ENCODE measurements at places on chromosomes 7 and 10.
A peak's percentile ranks its signal among the peaks of the same experiment; 100 is the strongest.

GRCh38 chr7:49295146-49295545 is 370.8 kb downstream of the CDC14C start:
- DNase-seq, result no peak

DNA sequence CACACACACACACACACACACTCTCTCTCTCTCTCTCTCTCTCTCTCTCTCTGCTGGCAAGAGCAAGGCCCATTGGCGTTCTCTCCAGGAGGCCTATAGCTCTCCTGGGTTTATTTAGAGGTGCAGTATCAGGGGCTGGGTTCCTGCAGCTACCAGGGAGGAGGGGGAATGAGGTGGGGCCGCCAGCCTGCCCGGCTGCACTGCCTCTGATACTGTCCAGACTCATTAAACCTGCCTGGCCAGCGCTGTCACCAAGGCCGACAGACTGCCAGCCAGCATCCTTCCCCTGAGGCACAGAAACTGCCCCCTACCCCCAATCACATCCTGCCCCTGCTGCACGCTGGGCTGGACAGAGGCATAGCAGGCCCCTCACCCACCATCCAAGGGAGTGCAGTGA is 4.3 kb downstream of the PRRT4 start:
- DNase-seq, result peak; percentile 33

GRCh38 chr10:116270126-116270770 is 2.8 kb downstream of the GFRA1 start:
- DNase-seq, result peak; percentile 56

DNA sequence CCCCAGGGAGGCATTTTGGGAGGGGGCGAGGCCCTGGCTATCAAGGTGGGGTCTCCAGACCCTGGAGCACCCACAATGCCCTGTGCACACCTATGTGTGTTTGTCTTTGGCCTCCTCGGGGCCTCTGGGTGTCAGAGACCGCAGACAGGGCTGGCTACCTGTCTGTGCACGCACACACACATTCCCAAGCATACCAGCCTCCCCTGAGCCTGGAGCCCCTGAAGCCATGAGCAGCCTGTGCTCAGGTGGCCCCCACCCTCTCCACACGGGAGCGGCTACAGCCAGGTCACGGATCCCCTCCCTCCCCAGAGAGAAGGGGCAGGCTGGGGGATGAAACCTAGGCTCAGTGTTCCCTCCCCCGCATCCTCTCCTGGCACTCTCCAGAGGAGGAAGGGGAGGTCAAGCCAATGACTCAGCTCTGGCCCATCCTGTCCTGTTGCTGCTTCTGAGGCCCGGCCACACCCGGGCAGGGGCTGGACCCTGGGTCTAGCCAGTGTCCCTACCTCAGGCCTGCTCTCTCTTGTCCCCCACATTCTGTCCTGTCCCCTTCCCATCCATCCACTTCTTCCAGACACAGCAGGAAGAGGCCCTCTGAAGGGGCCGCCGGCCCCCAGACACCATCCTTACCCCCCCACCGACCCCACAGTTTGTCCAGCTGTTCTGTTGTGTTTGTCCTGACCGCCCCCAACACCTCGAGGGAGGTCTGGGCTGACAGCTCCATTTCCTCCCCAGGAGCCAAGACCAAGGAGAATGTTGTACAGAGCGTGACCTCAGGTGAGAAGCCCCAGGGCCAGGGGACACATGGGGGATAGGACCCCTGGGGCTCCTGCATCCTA is 720 bp downstream of the SNCG start:
- DNase-seq, result peak; percentile 57

DNA sequence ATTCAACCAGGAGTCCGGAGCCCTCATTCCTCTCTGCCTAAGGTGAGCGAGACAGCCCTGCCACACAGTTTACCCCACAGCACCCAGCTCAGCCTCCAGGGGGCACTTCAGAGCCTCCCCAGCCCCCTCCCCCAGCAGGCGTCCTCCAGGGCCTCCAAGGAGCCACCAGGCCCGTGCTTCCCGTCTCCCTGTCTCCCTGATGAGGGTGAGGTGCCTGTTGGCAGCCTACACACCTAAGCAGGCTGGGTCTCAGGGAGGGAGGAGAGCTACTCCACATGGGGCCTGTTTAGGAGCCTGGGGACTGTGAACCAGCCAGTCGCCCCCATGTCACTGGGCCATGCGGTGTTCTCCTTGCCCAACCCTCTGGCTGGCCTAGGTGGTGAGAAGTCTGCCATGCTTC is 28.9 kb upstream of the TRIM8 start:
- DNase-seq, result no peak

DNA sequence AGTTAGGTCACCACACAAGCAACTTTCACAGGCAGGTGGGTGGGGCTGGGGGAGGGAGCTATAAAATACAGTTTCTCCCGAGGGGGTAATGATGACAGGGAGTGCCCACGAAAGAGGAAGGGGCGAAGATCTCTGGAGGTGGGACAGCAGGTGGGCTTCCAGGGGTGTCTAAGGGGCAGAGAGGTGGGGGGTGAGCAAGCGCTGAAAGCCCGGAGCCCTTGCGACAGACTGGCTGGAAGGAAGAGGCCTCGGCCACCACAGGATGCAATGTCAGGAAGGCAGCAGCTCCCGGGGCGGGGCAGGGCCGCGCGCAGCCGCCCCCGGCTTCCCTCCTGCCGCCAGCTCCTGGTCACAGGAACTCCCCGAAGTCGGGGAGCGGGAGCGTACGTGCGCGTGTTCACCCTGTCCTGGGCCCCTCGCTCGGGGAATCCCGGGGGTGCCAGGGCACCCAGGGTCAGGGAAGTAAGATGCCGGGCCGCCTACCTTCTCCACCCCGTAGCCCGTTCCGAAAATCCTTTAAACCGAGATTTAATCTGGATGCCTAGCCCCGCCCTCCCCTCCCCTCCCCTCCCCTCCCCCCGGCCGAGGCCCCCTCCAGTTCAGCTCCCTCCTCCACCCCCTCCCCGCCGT is 105.2 kb upstream of the PPIF start:
- peak; percentile 73 for DNase-seq

DNA sequence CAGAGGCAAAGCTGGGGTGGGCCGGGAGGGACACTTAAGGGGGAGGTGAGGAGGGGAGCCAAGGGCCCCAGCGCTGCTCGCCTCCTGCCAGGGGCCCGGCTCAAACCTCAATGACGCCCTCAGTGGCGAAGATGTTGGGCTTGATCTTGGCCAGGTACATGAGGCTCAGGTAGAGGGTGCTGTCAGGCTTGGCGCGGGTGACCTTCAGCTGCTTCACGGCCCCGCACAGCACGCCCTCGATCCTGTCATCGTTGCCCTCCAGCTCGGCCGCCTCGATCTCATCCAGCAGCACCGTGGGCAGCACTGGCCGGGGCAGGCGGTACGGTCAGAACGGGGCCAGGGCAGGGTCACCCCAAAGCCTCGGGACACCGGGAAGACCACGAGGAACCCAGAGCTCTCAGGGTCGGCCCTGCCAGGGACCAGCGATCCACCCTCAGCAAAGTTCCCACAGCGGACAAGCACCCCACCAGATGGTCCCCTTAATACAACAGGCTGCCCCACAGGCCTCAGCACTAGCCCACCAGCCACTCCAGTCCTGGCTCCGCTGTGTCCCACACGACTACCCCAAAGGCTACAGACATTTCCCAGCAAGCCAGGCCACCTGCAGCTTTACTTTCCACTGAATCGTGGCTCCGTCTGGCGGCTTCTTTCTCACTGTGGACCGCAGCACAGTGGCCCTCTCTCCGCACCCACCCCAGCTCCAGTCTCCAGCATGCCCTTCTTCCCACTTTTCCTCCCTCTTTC is 4.0 kb downstream of the INTS1 start:
- DNase-seq, result no peak

DNA sequence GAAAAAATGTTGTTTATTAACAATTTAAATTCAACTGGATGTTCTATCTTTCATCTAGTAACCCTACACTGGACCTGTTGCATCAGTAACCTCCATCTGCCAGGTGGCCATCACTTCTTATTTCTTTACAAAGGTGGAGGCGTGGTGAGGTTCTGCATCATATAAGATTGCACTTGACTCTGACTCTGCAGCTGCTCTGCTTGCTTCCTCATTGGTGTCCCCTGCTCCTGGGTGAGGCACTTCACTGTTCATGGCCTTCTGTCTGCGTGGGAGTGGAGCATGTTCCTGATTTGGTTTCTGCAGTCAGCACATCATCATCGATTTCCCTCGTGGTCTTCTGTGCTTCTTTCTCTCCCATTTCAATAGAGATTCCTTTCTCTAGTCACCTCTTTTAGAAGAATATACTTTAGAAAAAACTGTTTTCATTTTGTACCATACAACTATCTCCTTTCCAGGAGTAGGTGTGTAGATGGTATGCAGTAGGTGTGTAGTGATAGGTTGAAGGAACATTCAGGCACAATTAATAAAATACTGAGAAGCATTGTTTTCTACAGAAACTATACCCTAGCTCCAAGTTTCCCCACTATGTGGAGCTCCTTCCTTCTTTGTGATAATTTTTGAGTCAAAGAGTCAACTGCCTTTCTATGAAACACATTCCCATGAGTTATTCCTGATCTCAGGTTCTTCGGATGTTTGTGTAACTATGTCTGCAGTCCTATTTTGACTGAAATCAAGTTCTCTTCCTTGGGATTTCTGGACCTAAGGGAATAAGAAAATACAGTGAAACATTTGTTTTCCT is 231.7 kb upstream of the CNTNAP2 start:
- DNase-seq, result no peak

DNA sequence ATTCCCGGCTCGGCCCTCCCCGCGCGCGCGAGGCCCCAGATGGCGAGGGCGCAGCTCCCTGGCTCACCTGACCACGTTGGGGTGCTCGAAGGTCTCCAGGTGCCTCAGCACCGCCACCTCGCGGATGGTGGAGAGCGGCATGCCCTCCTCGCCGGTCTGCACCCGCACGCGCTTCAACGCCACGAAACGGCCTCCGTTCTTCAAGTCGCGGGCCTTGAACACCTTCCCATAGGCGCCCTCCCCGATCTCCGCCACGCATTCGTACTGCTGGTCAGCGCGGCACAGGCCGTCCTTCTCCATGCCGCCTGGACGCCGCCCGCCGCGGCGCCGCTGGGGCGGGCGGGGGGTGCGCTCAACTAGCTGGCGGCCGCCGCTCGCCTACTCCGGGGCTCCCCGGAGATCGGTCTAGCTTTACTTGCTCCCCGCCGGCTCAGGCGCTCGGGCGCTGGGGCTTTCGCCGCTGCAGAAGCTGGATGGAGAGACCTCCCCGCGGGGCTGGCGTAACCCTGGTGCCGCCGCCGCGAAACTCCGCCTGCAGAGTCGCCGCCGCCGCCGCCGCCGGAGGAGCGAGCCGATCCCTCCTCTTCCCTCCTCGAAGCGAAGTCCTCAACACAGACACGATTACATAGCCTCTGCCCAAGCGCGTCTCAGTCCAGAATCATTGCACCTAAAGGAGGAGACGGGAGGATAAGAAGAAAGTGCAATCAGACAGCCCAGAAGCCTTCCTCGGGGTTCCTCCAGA is 3.2 kb downstream of the CDK6 start:
- peak; percentile 94 for DNase-seq

DNA sequence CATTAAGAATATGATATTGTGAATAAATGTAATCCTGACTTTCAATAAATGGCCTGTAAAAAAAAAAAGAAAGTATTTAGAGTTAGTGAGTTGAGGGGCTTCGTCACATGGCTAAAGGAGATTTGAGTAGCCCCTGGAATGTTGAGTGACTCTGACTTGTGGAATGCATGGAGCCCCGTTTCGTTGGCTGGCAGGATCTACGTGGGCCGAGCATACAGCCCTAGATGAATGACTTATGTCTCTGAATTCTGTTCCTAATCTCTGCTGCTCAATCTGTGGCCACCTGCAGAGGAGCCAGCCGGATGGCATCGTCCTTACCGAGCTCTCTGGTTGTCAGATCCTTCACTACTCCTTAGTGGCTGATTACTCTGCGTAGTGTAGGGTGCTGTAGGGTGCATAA is 155.7 kb downstream of the MGMT start:
- no peak for DNase-seq

- DNase-seq, result no peak
These were observed 182.7 kb downstream of the CCSER2 start for GRCh38 chr10:84511106-84511505.

DNA sequence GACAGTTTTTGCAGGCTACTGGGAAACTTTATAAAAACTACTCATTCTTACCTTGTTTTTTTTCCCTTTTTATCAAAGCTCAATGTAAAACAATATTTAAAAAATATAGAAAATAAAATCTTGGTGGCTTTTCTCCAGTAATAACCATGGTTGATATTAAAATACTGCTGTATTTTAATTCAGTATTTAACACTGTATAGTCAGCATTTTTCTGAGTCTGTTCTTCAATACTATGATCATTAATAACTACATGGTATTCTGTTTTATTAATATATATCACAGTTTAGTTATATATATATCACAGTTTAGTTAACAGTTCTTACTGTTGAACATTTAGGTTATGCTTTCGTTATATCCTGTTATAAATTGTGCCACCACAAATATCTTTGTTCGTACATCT is 78.4 kb downstream of the SRI start:
- no peak for DNase-seq

DNA sequence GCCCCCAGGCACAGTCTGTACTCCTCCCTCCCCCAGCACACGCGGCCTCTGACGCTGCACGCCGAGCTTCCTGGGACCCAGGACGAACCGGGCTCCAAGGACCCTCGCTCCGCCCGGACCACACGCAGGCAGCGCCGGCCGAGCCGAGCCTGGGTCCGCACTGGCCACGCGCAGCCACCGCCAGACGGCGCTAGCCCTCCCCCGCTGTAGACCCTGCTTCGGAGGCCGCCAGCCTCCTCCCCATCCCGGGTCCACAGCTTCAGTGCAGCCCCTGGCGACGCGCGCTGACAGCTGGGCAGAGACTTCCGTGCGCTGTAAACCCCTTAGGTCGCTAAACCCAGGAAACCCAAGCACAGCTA is 936 bp upstream of the TCERG1L start:
- DNase-seq, result peak; percentile 95

GRCh38 chr10:130135676-130136225 is 440 bp upstream of the GLRX3 start:
- no peak for DNase-seq

GRCh38 chr10:12448729-12449391 is 99.5 kb downstream of the CAMK1D start:
- DNase-seq, result peak; percentile 8

GRCh38 chr10:130363899-130364445 is 227.8 kb downstream of the GLRX3 start:
- DNase-seq, result no peak

DNA sequence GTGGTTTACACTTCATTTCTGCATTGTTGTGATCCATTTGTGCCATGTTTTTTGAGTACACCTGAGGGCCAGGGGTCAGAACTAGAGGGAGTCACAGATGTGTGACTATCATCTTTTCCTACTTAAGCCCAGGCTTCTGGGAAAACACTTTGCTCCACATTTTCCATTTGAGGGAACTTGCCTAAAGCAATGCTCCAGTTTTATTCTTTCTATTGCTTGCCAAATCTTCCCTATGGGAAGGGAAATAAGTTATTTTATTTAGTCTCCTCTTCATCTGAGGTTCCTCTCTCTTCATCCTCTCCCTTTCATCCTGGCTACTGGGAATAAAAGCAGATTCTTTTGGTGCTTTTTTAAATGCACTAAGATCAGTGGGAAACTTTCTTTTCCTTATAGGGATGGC is 179.9 kb upstream of the PRSS58 start:
- no peak for DNase-seq

GRCh38 chr10:69624245-69624786 is 5.7 kb upstream of the FAM241B start:
- no peak for DNase-seq

- DNase-seq, result no peak
These were observed 75.3 kb downstream of the GLI3 start for GRCh38 chr7:42161719-42162118.

All from eye (tissue), 1 donor.